ENCODE measurements at places on chromosomes 5 and 9.

DNA sequence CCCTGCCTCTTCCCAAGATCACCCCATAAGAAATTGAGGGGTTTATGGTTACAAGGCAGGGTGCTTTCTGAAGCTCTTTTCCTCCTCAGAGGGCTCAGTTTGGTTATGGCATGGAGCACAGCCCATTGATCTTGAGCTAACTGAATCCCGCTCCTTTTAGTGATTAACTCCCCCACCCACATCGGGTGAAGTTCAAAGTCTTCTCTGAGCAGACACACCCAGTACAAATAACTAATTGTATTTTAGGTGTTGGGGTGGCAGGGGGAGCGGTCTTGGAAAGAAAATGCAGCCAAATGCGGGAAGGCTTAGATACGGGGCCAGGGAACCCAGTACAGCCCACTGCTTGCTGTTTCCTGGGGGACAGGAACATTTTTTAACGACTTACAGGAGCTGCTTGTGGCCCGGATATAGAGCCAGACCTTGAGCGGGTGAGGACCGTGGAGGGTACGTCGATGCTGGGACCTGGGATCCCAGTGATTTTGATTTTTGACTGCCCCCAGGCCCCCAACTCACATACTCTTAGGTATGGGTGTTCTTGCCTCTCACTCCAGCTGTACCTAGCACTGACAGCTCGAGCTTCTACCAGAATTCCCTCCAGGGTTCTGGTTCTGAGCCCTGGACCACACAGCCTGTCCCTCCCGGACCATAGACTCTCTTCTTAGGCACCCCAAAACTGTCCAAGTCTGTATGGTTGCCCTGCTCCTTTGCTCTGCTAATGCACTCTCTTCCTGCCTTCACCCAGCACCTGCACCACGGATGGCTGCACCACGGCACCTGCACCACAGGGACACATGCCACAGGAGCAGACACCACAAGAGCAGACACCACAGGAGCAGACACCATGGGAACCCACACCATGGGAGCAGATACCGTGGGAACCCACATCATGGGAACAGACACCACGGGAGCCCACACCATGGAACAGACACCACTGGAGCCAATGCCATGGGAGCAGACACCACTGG is 18.3 kb upstream of the RXRA start:
- no peak for DNase-seq

- no peak for DNase-seq
These were observed 87.5 kb downstream of the KDM4C start for GRCh38 chr9:6845128-6845826.

GRCh38 chr5:42495914-42496313 is 72.7 kb downstream of the GHR start:
- DNase-seq, result no peak

DNA sequence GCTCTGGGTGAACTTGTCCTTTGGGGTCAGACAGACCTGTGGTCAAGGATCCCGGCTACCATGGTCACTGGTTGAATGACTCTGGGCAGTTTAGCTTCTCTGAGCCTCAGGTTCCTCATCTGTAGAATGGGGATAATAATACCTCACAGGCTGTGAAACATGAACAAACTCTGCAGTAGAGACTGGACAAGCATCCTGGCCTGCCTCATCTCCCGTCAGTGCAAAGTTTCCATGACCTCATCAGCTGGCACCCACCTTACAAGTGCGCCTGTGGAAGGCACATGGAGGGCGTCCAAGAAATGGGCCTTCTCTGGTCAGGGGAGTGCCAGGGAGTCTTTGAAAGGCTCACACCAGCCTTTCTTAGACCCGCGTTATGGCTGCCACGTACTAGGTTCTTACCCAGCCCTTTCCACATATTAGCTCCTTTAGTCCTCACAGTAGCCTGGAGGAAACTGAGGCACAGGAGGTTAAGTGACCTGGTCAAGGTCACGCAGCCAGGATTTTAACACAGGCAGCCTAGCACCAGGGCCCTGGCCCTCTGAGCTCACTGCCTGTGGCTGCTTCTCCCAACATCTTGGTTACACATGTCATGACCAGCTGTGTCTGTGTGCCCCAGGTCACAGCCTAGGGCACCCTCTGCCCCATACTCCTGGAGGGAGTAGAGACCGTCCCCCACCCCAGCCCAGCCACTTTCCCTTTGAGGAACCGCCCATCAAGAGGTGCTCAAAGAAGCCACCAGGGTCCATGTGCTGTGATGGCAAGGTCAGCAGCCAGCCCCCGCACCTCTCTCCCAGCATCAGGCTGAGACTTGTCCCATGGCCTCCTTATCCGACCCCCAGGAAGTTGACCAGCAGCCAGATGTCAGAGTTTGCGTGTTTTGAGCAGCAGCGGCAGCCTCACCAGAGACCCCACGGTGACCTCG is 39.4 kb upstream of the RPL26L1 start:
- DNase-seq, result no peak

DNA sequence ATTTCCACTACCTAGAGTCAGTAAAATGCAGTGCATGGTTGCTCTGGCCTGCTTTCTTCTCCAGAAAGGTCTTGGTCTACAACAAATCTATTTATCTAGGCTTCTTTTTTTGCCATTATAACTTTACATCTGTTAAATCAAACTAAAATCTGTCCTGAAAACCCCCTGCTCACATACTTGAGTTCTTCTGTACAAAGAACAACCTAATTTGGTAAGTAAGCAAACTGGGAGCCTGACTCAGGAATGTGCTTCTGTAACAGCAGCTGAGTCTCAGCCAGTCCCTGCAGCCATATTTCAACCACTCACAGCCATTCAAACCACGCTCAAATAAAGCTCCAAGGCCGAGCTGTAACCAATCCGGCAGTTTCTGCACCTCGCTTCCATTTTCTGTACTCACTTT is 95.8 kb downstream of the PLPP1 start:
- DNase-seq, result no peak

- no peak for DNase-seq
These were observed 144.6 kb upstream of the ZNF366 start for GRCh38 chr5:72651779-72652178.

GRCh38 chr9:87786423-87786822 is 60.5 kb downstream of the CTSL start:
- no peak for DNase-seq

GRCh38 chr9:96447406-96447805 is 2.6 kb upstream of the HABP4 start:
- no peak for DNase-seq

DNA sequence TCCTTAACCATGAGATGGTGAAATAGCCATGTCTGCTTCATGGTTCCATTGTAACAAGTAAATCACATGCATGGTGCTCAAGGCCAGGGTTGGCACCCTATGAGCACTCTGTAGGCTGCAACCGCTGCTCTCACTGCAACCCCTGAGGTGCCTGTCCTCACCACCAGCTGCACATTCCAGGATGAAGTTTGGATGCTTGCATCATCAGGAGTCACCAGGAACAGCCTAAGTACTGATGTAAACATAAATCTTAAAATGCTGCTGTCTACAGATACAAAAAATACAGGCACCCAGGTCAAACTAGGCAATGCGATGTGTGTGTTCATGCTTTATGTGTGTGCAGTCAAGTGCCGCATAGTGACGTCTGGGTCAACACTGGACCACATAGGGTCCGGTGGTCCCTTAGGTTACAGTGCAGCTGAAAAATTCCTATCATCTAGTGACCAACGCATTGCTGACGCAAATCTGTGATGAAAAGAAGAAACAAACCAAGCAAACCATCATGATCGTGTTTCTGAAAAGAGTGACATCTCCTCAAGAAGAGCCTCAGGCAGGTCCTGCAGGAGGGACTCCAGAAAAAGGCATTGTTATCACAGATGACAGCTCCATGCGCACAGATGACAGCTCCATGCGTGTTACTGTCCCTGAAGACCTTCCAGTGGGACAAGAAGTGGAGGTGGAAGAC is 234.8 kb downstream of the AUH start:
- no peak for DNase-seq

GRCh38 chr5:179416114-179416822 is 71.0 kb upstream of the ADAMTS2 start:
- no peak for DNase-seq

DNA sequence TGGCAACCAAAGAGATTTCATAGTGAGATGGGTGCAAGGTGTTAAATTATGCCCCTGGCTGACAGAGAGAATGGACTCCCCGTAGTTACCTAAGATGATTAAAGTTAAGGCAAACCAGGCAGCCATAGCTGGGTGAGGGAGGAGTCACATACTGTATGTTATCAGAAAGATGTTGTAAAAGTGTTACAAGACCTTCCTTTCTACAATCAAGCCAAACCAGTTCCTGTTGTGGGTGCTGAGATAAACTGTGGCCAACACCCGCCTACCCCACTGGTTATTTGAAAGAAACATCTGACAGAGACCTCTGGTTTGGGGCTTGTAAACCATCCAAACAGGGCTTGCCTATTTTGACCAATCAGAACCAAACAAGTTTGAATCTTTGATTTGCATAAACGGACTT is 684.7 kb upstream of the NUDT12 start:
- DNase-seq, result no peak

DNA sequence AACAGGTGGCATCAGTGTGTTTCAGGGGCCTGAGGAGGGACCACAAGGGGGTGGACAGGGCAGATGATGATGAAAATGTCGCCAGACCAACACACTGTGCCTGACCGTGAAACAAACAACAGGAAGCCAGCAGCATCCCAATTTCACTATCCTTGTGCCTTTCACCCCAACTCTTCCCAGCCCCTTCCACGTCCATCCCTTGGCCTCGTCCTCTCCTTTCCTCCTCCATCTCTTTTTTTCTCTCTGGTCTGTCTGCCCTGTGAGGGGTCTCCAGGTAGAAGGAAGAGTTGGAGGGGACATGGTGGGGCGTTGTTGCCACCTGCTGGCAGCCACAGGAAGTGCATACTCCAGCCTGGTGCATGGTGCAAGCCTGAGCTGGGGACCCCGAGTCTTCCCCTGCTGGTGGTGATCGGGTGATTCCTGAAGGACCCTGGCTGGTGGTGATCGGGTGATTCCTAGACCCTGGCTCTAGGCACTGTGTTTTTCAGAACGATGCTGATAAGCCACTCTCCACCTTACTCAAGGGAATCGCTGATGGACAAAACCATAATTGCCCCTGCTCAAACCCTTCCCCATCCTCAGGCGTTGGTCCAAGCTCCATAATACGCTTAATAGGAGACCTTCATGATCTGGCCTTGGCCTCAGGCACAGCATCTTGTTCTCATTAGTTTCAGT is 21.7 kb upstream of the NSD1 start:
- no peak for DNase-seq

- no peak for DNase-seq
These were observed 161.6 kb upstream of the DMRTA1 start for GRCh38 chr9:22285066-22285465.

GRCh38 chr9:26034786-26035185 is 356.5 kb upstream of the TUSC1 start:
- DNase-seq, result no peak

- DNase-seq, result no peak
These were observed 394.6 kb upstream of the ARRDC3 start for GRCh38 chr5:91777671-91778070.

GRCh38 chr9:126671983-126672382 is 58.3 kb downstream of the LMX1B start:
- no peak for DNase-seq

DNA sequence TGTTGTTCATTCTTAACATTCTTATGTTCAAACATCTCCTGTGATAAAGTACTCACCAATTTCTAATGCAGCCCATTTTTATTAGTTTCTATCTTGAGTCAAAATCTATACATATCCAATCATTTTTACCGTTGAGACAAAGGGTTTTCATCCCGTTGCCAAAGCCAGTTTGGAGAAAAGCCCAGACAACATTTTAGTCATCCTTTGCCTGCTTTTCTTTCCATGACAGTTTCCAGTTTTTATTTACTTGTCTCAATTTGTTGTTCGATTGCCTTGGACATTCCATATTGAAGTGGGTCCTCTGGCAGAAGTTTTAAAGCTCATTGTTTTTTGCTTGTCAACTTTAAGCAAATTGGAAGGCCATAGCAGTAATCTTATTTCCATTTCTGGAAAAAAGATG is 123.9 kb downstream of the RAB3C start:
- DNase-seq, result no peak

DNA sequence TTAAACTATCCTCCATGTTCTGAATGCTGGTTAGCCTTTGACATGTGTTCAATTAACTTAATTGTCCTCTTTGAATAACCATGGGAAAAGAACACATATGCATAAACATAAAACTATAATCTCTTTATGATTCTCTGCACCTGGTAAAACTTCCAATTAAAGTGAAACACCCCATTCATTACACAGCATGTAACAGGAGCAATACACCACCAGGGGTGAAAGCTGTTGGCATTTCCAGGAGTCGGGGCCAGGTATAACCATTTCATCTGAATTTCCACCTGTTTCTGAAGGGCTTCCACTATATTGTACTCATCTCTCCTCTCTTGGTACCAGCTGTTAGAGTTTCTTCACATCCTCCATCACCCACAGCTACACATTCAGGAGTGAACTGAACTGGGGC is 303.8 kb downstream of the EDIL3 start:
- no peak for DNase-seq

GRCh38 chr9:97572892-97573365 is 60.2 kb downstream of the TSTD2 start:
- DNase-seq, result no peak

DNA sequence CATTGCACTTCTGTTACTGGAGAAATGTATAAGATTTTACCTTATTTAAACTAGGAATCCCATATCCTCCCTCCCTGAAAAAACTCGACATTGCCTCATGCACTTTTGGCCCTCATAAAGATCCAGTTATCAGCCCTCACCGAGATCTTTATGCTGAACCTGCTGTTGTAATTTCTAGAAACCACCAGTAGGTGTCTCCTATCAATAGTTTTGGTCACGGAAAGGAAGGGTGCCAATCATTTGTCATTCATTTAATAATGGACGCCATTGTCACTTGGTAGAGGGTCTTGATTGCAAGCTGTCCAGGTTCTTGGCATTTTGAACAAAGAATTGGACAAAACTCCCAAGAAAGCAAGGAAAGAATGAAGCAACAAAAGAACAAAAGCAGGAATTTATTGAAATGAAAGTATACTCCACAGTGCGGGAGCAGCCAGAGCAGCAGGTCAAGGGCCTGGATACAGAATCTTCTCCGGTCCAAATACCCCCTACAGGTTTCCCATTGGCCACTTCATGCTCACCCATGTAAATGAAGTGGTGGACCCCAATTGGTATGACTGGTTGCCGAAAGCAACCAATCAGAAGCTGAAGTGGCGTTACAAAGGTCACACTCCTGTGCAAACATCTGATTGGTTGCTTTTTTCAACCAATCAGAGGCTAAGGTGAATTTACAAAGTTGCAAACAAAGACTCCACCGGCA is 524.3 kb downstream of the PSAT1 start:
- no peak for DNase-seq

- DNase-seq, result no peak
These were observed 39.5 kb downstream of the LARP1 start for GRCh38 chr5:154794525-154795234.

GRCh38 chr5:61330845-61331406 is 1.1 kb upstream of the ZSWIM6 start:
- peak; percentile 65 for DNase-seq

GRCh38 chr9:129560881-129561306 is 60.0 kb downstream of the C9orf50 start:
- no peak for DNase-seq
